ENCODE measurements at places on chromosomes 1 and 21.
A peak's percentile ranks its signal among the peaks of the same experiment; 100 is the strongest.

GRCh38 chr1:11918799-11919519 lies 7.3 kb downstream of the KIAA2013 start:
- DNase-seq = no peak

DNA sequence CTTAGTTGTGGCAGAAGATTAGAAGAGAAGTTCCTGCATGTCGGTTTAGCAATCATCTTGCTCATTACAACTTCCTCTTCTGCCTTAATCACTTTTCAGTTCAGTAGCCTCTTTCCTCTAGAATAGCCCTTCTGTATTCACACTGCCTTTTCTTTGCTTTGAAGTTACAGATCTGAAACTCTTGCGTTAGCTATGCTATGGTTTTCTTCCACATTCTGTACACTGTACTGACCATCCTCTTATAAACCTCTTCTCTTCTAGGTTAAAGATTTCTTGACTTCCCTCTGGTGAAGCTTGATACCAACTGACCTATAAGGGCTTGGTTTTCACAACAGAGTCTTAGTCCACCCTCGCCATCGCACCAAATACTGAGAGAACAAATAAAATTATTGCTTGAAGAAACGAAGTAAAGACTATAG lies 35.0 kb downstream of the C21orf91 start:
- no peak for DNase-seq

DNA sequence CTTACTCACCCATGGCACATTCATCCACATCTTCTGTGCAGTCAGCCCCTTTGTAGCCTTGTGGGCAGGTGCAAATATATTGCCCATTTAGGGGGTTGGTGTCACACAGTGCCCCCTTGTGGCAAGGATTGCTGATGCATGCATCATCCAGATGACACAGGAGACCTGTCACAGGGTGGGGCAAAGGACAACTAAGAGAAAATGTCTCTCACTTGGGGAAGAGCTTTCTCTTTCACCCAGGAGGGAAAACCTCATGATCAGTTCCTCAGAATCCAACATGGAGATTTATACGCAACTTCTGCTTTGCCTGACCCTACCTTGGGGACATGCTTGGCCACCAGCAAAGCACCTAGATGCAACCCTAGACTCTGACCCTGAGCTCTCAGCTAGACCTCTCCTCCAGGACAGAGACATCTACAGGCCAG lies 71.8 kb upstream of the ADAM30 start:
- DNase-seq = no peak

DNA sequence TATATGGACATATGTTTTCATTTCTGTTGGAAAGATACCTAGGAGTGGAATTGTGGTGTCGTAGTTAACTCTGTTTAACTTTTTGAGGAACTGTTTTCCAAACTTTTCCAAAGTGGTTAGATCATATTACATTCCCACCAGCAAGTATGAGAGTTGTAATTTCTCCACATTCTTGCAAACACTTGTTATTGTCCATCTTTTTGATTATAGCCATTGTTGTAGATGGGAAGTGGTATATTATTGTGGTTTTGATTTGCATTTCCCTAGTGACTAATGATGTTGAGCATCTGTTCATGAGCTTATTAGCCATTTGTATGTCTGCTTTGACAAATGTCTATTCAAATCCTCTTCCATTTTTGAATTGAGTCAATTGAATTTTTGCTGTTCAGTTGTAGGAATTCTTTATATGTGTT lies 19.8 kb downstream of the CAMTA1 start:
- DNase-seq = no peak

DNA sequence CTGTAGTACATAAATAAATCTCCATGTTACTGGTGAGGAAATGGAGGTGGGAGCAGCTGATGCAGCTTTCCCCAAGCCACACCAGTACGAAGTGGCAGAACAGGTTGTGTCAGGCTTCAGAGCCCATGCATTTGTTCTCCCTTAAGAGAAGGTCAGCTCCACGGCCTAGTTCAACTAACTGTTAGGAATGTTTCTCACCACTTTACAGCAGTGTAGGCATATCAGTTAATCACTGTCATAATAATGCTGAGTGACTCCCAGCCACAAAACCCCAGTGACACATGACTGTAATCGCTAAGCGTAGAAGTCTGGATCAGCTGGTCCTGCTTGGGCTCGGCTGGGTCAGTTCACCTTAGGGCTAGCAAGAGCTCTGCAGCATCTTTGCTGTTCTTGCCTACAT lies 90.4 kb downstream of the VPS26C start:
- no peak for DNase-seq

- DNase-seq = no peak
Observed at GRCh38 chr1:202152399-202152798, 7.9 kb upstream of the ARL8A start.

- no peak for DNase-seq
Observed at GRCh38 chr21:44305691-44306090, 5.8 kb downstream of the PFKL start.

GRCh38 chr1:150555971-150556865 lies 7.0 kb downstream of the ADAMTSL4 start:
- DNase-seq = no peak

- no peak for DNase-seq
Observed at GRCh38 chr1:71881611-71882010, 400.7 kb downstream of the NEGR1 start.

- no peak for DNase-seq
Observed at GRCh38 chr1:32068957-32069588, 3.7 kb upstream of the TMEM39B start.

DNA sequence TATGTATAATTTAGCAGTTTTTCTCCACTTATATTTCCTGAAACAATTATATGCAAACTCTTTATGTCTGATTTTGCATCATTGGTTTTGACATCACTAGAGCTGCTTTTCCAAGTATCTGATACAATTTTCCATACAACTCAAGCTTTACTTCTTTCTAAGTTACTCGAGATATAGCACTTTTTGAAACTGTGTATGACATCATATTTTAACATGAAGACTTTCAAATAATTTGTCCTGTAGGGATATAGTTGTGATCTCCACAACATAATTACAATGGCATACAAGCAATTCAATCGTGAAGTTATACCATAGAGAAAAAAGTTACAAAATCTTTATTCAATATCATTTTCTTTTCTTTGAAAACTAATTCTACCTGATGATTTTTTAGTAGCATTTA lies 173.0 kb downstream of the LEPR start:
- no peak for DNase-seq

GRCh38 chr1:150508982-150509381 lies 1.1 kb downstream of the ECM1 start:
- DNase-seq = no peak

- DNase-seq = no peak
Observed at GRCh38 chr1:204879351-204879750, 8.7 kb downstream of the NFASC start.

GRCh38 chr1:209769971-209770370 lies 14.1 kb downstream of the TRAF3IP3 start:
- no peak for DNase-seq

GRCh38 chr21:42554251-42554961 lies 40.8 kb downstream of the SLC37A1 start:
- DNase-seq = no peak

GRCh38 chr1:31745096-31745945 lies 18.8 kb downstream of the ADGRB2 start:
- DNase-seq = peak; percentile 30

GRCh38 chr1:170790651-170791071 lies 126.7 kb downstream of the PRRX1 start:
- no peak for DNase-seq

- DNase-seq = no peak
Observed at GRCh38 chr1:151934048-151934493, 24.8 kb upstream of the THEM4 start.

- no peak for DNase-seq
Observed at GRCh38 chr1:150299716-150300115, 6.1 kb downstream of the MRPS21 start.

DNA sequence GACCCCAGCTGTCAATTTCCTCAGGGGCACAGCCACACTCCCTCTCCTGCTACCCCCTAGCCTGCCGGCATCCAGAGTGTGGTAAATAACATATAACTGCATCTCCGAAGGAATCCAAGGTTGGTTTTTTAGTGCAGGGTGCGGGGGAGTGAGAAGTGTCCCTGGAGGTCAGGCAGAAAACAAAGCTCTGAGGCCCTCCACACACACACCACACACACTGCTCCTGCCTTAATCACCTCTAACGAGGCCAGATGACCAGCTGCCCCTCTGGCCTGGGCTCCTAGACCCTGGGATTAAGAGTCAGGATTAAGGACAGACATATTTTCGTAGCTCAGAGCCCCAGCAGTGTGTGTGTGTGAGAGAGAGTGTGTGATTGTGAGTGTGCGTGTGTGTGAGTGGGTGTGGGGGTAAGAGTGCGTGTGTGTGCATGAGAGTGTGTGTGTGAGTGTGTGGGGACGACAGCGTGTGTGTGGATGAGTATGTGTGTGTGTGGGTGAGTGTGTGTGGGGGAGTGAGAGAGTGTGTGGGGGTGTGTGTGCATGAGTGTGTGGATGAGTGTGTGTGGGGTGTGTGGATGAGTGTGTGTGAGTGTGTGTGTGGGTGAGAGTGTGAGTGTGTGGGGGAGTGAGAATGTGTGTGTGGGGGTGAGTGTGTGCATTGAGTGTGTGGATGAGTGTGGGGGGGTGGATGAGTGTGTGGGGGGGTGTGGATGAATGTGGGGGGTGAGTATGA lies 14.6 kb downstream of the SDC3 start:
- no peak for DNase-seq

GRCh38 chr1:93450321-93450720 lies 2.4 kb downstream of the FNBP1L start:
- no peak for DNase-seq

DNA sequence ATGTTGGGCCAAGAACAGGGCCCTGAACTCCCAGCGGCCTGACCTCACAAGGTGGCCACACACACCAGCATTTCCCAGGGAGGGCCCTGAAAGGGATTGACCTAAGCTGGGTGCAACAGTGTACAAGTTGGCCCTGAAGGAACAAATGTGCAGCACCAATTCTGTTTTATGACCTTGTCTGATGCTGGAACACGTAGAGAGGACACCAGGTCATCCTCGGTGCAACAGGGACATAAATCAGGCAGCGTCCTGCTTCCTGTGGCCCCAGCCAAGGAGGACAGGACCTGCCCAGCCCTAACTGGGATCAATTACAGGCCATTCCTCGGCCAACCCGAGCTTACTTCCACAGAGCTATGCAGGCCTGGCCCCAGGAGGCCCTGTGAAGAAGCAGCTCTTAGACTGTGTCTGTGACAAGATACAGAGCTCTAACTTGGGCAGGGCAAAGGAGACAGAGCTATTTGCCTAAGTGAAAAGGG lies 12.8 kb upstream of the PHC2 start:
- DNase-seq = no peak

DNA sequence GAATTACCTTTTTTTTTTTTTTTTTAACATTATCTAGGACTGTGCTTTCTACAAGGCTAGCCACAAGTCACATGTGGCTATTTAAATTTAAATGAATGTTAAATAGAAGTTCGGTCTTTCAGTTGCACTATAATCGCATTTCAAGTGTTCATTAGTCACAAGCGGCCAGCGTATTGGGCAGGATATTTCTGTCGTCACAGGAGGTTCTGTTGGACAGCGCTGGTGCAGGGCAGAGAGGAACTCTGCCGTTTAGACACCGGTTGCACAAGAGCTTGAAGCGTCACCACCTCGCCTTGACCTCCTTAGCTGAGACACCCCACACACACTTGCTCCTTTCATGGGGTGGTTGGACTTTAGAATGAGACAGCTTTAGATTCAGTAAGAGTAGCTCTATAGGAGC lies 64.1 kb downstream of the BACE2 start:
- DNase-seq = no peak

- DNase-seq = no peak
Observed at GRCh38 chr1:171645553-171646248, 6.8 kb downstream of the MYOC start.

DNA sequence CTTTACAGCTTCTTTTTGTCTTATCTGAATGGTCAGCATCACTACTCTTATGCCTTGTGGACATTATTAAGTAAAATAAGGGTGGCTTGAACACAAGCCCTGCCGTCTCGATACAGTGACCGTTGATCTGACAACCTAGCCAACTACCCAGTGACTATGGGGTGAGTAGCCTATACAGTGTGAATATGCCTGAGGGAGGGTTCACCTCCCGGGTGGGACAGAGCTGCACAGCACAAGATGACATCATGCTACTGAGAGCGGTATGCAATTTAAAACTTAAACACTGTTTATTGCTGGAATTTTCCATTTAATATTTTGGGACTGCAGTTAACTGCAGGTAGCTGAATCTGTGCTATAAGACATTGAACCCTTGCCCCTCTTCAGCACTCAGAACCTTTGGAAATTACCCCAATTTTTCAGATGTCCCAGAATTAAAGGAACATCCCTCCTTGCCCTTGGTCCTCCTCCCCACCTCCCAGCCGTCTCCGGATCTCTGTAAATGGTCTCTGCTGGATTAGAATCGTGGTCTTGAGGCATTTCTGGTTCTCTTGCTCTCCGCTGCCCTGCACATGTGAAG lies 618.5 kb downstream of the PTPRU start:
- no peak for DNase-seq

GRCh38 chr1:117633936-117634335 lies 28.1 kb downstream of the TENT5C start:
- DNase-seq = no peak

DNA sequence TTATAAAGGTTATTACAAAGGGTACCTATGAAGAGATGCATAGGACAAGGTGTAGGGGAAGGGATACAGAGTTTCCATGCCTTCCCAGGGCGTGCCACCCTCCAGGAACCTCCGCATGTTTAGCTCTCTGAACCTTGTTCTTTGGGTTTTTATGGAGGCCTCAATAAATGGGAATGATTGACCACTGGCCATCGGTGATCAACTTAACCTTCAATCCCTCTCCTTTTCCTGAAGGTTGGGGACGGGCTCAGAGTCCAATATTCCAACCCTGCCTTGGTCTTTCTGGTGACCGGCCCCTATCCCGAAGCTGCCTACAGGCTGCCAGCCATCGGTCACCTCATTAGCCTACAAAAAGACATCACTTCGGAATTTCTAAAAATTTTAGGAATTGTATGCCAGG lies 11.7 kb downstream of the CD244 start:
- DNase-seq = no peak

DNA sequence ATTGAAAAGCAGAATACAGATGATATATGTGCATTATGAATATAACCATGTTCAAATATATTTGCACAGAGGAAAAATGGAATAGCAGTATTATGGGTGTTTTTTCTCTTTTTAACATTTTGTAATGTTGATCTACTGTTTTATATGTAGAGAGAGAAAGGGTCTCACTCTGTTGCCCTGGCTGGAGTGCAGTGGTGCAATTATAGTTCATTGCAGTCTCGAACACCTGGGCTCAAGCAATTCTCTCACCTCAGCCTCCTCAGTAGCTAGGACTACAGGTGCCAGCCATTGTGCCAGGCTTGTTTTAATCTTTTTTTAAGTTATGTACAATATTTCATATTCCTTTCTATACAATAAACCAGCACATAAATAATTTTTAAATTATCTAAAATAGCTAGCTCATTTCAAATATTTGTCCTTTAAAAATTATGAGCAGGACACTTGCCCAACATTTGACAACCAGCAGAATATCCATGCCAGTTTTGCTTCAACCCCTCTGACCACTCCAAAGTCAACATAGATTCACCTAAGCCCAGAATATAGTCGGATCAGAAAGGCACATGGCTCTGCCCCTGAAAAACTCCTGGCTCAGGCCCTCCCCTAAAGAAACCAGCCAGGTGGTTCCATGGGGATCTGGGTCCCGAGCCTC lies 29.8 kb downstream of the ZNF281 start:
- DNase-seq = no peak
